Occipital lobe (tissue), 3 donors: ENCODE measurements at places on chromosomes 2 and 18. TPM values are rescaled to one million over a fixed set of nuclear protein-coding genes. Genes with fewer than 3 reads are reported as not detected.

Gene ARPC2
- 110 TPM for total RNA-seq

Gene ACTG2
- 0.62 TPM for total RNA-seq

Gene OSBPL6
- total RNA-seq: 22.3 TPM

Gene PRSS56
- total RNA-seq: not detected

Gene RDH14
- 25.7 TPM for total RNA-seq

Gene ZNF519
- total RNA-seq: 65.7 TPM

Gene IHH
- total RNA-seq: 0.16 TPM

Gene MAP3K19
- total RNA-seq: 0.78 TPM

Gene TDRD15
- 3.0 TPM for total RNA-seq

Gene AMER3
- total RNA-seq: 32.8 TPM

Gene IMPA2
- 6.1 TPM for total RNA-seq

Gene MATN3
- total RNA-seq: 1.1 TPM

Gene STPG4
- total RNA-seq: 0.78 TPM
